ENCODE measurements at places on chromosomes 1 and 21.

- DNase-seq = peak; percentile 13
These were observed 105.9 kb upstream of the SLC45A1 start for GRCh38 chr1:8211883-8212579.

- no peak for DNase-seq
These were observed 777 bp downstream of the NUDT17 start for GRCh38 chr1:145846201-145846612.

GRCh38 chr21:44969931-44970755 is 30.3 kb downstream of the SLX9 start:
- DNase-seq = no peak

- DNase-seq = no peak
These were observed 1.1 kb downstream of the COL9A2 start for GRCh38 chr1:40315795-40316594.

GRCh38 chr1:64308866-64309265 is 105.4 kb downstream of the UBE2U start:
- no peak for DNase-seq

- DNase-seq = no peak
These were observed 13.6 kb downstream of the POGK start for GRCh38 chr1:166852918-166853317.

DNA sequence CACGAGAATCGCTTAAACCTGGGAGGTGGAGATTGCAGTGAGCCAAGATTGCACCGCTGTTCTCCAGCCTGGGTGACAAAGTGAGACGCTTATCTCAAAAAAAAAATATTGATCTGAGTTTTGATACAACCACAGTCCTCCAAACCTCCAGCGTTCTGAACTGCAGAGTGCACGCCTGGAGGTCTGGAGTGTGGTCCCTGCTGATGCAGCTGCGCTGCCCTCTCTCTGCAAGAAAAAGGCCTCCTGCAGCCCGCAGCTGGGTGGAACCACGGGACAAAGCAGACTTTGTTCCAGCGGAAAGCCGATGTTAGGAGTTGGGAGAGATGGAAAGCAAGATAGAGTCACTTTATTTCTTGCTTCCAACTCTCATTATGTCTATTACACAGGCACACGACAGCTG is 144.9 kb upstream of the SOD1 start:
- no peak for DNase-seq

GRCh38 chr1:10196976-10197375 is 13.4 kb upstream of the KIF1B start:
- no peak for DNase-seq

DNA sequence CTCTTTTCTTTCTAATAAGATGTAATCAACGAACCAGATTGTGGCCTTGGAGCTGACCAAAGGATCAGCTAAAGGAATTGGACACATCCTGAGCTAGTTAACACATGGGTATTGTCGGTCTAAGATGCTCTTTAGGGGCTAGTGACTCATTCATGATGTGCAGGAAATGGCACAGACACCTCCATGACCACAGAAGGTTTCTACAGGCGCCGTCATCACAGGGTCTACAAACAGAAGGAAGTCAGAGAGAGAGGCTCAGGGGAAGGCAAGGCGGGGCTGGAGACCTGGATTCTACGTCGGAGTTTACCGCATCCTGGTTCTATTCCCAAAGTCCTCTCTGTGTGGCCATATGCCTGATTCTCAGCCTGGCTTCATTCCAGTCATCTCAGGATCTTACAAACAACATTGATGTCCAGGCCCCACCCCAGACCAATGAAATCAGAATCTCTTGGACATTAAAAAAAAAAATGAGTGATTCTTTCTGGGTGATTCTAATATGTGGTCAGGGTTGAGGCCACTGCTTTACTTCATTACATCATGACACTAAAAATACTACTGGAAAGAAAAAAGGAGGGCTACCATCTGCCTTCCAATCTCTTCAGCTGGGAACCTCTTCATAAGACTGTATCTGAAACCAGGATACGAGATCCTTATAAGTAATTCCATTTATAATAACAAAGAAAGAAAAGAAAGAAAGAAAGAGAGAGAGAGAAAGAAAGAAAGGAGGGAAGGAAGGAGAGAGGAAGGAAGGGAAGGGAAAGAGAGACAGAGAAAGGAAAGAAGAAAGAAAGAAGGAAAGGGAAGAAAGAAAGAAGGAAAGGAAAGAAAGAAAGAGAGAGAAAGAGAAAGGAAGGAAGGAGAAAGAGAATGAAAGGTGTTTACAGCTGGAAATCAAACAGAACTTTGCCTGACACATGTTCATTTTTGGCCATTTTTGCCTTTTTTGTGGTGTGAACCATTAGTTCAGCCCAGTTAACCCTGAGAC is 11.6 kb upstream of the KCNJ15 start:
- DNase-seq = peak; percentile 49

GRCh38 chr1:94061513-94062443 is 59.2 kb downstream of the ABCA4 start:
- DNase-seq = no peak

- no peak for DNase-seq
These were observed 58.8 kb downstream of the CLIC4 start for GRCh38 chr1:24803987-24804530.

GRCh38 chr21:31592963-31593560 is 66.4 kb upstream of the SOD1 start:
- no peak for DNase-seq

DNA sequence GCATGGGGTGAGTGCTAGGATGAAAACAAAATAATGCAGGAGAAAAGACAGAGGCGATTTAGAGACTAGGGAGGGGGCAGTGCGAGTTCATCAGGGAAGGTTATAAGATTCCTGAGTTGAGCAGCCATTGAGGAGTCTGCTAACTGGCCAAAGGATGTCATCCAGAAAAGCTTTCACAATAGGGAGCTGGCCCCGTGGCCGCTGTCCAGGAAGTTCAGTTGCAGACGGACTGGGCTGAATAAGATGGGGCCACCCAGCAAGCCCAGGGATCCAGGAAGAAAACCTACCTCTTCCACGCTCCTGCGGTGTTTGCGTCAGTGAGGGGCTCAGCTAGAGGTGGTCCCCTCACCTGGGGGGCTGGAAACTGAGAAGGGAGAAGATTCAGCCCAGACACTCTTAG is 4.0 kb upstream of the PKP1 start:
- DNase-seq = no peak

DNA sequence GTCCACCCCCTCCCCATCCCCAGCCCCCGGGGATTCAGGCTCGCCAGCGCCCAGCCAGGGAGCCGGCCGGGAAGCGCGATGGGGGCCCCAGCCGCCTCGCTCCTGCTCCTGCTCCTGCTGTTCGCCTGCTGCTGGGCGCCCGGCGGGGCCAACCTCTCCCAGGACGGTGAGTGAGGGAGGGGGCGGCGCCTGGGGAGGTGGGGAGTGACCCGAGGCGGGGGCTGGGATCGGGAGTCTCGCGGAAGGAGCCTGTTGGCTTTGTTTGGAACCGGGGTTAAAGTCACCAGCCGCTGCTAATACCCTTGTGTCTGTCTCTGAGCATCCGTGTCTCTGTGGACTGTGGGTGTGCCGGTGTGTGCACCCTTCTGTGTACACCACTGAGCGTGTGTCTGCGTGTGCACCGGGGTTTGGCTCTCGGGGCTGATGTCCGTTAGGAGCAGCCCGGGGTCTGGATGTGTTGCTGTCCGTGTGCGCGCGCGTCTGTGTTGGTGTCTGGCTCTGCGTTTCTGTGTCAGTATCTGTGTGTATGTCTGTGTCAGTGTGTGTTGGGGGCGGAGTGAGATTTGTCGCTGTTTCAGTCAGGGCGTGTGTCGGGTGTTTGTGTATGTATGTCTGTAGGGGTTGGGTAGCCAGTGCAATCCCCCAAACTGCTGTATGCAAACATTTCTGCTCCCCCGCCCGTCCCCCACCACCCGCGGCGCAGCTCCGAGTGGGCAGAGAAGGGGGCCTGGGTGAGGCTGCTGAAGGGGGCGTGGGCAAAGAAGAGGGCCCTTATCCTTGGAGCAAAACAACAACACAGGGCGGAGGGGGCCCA is 480 bp downstream of the CADM3 start:
- no peak for DNase-seq

DNA sequence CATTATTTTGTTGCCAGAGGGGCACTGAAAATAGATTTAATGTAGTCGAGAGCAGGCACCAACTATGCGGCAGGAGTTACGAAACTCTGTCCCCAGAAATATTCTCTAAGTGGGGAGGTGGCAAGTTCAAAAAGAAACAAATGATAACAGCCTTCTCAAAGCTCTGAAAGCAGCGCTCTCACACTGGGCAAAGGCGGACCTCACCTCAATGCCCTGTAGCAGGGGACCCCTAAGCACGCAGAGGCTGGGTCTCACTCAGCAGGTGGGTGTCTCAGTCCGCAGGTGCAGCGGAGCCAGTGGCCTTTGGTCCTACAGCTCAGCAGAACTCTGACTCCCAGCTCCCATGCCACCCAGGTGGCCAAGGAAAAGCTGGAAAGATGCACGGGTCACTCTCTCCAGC is 21.8 kb upstream of the TMPRSS2 start:
- DNase-seq = no peak

DNA sequence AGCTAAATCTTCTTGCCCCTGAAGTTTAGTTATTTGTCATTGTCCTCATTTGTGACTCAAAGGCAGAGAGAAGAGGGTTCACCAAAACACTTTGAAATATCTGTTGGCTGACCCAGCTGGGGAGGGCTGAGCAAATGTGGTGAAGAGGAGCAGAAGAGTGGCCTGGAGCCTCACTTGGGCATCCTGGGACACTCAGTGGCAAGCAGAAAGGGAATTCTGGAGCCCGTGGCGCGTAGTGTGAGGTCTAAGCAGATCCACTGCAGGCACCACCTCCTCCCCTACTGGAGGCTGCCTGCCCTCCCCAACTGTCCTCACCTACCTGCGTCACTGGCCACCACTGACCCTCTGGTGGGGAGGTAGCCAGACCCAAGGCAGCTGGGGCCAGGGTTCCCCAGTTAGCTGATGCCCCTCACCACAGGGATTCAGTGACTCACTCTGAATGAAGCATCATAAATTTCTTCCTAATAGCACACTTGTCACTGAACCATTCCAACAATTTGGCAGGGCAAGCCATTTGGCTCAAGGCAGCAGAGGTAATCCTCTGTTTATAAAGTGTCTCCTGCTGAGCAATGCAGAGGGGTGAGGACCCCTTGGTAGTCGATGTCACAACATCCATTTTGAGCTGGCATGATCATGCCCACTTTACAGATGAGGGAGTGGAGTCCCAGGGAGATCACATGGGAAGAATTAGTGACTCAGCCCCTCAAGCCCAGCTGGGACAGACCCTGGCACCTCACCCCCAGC is 80.3 kb downstream of the NENF start:
- DNase-seq = no peak

Measured in stimulated activated CD8-positive, alpha-beta memory T cell treated with anti-CD3 and anti-CD28 coated beads, Interleukin-15, amount 100 ng/mL, for 48 hours (primary cell).